Activated T-cell treated with anti-CD3 and anti-CD28 coated beads, Interleukin-2, amount 50 U/mL, for 1 hour (primary cell): ENCODE measurements at places on chromosomes 3 and 15.

GRCh38 chr3:47017504-47018268 is 38.2 kb downstream of the NBEAL2 start:
- no peak for DNase-seq

DNA sequence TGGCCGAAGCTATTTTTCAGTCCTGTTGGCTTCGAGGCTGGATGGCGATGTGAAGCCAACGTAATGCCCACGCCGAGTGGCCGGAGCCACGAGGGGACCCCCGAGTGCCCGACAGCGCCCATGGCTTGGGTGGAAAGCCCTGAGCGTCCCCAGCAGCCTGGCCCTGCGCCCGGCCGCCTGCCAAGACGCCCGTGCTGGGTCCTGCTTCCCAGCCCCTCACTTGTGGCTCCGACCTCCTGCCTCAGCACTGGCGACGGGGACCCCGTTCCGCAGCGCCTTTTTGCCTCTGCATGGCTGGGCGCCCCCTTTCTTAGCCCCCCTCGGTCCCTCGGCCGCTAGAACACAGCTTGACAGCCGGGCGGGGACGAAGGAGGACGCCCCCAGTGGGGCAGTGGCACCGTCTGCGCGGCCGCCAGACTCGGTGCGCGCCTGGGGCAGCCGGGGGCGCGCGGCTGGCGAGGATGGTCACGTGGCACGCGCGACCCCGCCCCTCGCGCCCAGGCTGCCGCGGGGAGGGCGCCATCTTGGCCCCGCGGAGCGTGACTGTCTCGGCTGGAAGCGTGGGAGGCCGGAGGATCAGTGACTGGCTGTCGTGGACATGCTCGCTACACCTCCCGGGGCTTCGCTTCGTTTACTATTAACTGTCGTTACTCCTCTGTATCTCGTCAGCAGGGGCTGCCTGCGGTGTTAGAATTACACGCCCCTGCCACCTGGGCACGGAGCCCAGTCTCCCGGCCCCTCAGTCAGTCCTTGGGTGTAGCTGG is 626 bp upstream of the GPR176 start:
- DNase-seq, result peak; percentile 82

DNA sequence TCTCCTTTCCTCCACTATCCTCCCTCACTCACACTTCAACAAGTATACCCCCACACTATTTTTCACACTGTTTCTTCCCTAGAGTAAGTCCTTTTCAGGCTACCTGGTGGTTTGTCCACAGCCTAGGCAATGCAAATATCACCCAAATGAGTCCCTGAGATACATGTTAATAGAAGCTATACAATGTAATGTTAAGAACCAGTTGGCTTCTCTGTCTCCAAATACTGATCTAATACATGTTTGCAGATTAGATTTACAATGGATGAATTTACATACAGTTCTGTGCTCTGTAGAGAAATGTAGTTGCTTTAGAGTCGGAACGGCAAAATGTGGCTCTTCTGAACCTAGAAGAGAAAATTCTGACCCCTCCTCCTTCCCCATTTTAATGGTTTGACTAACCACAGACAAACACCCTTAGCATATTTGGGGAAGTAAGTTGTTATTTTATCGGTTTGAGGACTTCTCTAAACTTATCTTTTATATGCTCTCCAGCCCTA is 63.6 kb upstream of the MBNL1 start:
- no peak for DNase-seq

GRCh38 chr3:144063306-144063705 is 91.7 kb downstream of the DIPK2A start:
- no peak for DNase-seq

GRCh38 chr15:91652610-91653207 is 200.8 kb upstream of the SLCO3A1 start:
- no peak for DNase-seq

DNA sequence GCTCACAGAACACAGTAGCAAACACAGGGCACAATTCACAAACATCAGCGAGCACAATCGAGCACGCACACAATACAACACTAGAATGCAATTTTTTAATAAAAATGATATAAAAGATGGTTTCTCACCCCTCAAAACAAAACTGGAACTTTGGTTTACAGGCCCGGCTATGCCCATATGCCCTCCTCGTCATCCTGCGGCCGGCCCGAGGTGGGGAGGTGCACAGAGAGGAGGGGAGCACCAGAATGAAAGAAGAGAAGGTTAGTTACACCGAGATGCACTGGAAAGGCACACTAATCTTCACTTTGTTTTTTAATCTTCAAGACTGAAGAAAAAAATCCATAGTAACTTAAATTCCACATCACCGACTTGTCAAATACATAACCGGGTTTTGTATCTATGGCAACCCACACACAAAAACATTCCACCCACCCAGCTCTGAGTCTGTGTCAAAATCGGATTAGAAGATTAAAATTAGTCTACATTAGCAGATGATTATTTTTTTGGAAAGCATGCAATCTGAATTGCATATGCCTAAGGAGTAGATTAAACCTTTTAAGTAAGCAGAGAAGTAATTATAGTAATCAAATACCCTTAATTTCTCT is 196.7 kb upstream of the WNT5A start:
- no peak for DNase-seq

GRCh38 chr3:165854696-165855095 is 17.5 kb upstream of the BCHE start:
- no peak for DNase-seq

GRCh38 chr15:50257332-50257731 is 8.2 kb downstream of the HDC start:
- DNase-seq, result no peak

DNA sequence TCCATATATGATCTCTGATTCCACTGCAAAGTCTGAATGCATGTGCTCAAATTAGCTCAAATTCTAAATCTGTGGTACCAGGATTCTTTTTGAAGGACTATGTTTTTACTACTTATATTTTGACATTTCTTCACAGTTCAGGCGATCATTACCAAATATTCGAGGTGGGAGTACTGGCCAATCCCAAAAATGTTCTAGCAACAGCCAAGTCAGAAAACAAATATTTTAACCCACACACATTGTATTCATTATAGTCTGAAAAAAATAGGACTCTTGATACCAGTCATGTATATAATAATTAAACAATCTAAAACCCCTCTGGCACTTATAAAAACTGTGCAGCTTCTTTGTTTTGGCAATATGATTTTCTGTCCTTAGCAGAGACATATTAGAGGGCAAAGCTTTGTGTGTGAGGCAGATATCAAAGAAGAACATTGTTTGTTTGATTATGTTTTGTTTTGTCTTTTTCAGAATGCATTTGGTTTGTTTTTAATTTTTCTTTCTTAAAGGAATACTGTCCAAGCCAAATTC is 37.4 kb downstream of the FGF7 start:
- no peak for DNase-seq

GRCh38 chr3:94158512-94158911 is 95.7 kb downstream of the NSUN3 start:
- DNase-seq, result no peak

- no peak for DNase-seq
Observed at GRCh38 chr3:149609595-149609994, 48.2 kb downstream of the WWTR1 start.

- DNase-seq, result no peak
Observed at GRCh38 chr3:64047787-64048186, 24.5 kb upstream of the PSMD6 start.

DNA sequence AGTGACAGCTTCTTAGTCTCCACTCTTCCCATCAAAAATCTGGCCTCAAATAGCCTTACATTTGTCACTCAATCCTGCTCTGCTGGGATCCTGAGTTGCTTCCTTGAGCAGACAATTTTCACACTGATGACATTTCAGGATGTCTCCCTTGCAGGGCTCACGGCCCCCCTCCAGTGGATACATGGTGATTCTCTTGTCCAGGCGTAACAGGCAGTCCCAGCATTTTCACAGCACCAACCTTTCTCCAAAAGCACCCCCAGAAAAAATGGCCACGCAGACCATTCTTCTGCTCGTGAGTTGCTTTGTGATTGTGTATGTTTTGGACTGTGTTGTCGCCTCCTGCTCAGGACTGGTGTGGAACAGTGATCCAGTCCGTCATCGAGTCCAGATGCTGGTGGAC is 47.4 kb upstream of the WNT7A start:
- DNase-seq, result no peak

DNA sequence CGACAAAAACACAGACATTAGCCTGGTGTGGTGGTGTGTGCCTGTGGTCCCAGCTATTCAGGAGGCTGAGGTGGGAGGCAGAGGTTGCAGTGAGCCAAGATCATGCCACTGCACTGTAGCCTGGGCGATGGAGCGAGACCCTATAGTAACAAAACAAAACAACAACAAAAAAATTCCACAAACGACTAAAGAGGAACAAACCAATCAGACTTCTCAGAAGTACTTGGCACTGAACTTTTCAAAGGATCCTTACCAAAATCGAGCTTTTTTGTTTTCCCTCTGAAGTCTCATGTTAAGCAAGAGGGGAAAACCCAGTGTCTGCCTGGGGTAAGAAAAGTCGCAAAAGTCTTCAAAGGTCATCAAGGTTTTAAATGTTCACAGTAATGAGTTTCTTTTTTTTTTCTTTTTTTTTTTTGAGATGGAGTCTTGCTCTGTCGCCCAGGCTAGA is 30.1 kb upstream of the TFRC start:
- DNase-seq, result peak; percentile 52

DNA sequence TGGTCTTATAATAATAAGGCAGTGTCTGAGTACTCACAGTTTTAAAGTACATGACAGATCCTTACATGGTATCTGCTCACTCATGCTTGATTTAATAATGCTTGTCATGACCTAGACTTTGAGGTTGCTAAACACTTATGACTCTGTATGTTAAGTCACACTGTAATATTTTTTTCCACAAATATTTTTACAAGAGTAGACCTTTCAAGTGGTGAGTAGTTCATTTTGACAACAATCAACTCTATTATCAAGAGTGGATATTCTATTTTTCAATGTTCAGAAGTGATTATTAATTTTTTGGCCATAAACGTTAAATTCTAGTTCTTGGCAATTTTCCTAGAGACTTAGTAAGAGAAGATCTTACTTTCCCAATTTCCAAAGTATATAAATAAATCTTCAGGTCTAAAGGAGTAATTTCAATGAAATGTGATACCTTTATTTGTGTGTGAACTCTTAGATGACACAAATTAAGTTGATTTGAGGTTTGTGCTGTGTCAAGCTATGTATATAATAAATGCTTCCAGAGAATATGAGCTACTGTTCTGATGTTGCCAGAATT is 104.5 kb downstream of the NLGN1 start:
- no peak for DNase-seq

DNA sequence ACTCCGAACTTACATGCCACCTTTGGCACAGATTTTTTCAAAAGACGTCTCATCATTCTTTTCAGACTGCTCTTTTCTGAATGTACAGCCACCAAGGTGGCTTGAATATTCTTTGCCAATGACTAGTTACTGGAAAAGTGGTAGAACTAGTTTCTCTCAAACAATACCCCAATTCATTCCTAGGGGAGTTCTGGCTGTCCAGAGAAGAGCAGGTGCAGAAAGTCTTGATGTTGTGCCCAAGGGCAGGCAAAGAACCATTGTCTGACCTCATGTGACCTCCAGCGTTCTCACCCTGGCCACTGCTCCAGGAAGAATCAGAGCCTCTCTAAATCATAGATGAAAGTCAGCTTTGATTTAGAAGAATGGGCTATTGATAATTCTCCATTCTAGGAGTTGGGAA is 5.5 kb downstream of the LMOD3 start:
- DNase-seq, result no peak

GRCh38 chr15:70578196-70578595 is 185.2 kb downstream of the UACA start:
- no peak for DNase-seq

DNA sequence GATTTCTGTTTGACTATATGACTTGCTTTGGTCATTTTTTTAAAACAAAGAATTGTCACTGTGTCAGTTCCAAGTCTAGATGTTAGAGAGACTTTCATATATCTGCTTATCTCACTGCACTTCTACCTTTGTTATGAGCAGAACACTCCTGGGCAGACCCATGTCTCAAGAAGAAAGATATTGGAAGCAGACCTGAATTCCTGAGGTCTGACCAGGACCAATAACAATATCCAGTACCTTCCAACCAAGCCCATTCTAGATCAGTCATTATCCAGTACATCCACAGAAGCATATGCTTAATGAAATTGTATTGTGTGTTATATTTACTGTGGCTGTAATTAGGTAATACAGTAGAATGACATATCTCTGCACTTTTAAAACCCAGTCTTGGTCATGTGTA is 811.3 kb upstream of the GBE1 start:
- DNase-seq, result no peak

DNA sequence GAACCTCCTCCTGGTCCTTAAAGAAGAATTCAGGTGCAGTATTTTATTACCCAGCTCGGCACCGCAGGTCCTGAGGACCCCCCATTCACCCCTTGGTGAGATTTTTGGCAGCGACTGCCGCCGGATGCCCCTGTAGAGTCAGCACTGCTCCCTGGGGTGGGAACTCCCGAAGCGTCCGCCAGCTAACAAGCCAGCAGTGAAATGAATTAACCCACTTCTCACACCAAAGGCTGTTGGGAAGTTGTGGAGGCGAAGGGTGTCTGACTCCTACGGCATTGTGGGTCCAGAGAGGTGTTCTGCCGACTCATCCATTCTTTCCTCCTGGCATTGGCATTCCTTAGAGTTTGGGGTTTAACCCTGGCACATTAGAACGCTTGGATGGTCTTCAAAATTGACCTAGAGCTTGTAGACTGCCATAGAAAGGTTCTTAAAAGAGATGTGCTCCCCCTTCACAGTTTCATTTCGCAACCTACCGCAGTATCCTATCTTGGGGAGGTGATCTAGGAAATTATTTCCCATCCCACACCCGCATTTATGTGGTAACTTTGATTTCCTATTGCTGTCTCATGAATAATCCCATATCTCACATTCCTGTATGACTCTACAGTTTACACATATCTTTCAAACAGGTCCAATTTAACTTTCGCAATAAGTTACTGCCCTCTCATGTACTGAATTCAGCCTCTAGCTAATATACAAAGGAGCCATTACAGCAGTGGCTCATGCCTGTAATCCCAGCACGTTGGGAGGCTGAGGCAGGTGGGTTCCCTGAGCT is 879 bp upstream of the EIF5A2 start:
- DNase-seq, result no peak

DNA sequence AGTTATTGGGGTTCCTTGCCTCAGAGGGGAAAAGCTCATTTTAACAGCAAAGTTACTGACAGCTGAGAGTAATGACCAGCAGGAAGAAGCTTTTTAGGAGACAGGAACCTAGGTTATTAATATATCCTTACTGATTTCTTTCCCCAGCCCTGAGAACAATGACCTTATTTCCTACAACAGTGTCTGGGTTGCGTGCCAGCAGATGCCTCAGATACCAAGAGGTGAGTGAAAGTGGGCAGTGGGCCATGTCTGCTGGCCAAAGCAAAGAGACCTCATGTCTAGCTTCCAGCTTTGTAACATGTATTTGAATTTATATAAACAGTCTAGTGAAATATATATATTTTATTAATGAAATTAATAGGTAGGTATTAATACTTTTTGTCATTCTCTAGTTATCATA is 5.0 kb downstream of the CCNDBP1 start:
- no peak for DNase-seq

- DNase-seq, result no peak
Observed at GRCh38 chr15:39778021-39778420, 4.6 kb downstream of the FSIP1 start.

DNA sequence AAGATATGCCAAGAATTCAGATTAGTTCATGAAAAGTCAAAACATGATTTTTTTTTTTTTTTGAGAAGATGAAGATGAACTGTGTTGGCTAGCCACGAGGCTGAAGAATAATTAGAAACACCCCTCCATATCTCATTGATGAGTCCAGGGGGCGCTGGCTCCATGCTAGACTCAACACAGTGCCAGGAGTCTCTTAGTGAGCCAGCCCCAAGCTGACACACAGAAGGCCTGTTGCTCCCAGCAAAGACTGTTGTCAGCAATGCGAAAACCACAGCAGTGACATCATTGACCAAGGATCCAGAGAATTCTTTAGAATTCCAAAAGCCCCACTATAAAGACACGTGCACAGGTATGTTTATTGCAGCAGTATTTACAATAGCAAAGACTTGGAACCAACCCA is 185.2 kb downstream of the ANXA2 start:
- DNase-seq, result no peak
